ENCODE measurements at places on chromosomes 5 and 9.

DNA sequence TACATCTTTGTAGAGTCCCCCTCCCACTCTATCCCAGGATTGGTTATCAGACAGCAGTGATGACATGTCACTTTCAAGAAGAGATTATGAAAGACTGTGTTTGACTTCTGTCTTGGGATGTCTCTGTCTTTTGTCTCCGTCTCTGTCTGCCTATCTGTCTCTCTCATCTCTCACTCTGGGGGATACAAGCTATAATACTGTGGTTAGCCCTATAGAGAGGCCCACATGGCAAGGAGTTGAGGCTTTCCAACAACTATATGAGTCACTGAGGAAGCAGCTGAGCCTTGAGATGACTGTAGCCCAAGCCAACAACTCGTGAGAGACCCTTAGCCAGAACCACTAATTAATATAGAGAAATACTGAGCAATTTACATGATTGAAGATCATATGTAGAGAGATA, 284.8 kb downstream of the PDE4D start:
- DNase-seq: no peak

- DNase-seq: no peak
These were observed 843.3 kb upstream of the CDH10 start for GRCh38 chr5:25488119-25488518.

DNA sequence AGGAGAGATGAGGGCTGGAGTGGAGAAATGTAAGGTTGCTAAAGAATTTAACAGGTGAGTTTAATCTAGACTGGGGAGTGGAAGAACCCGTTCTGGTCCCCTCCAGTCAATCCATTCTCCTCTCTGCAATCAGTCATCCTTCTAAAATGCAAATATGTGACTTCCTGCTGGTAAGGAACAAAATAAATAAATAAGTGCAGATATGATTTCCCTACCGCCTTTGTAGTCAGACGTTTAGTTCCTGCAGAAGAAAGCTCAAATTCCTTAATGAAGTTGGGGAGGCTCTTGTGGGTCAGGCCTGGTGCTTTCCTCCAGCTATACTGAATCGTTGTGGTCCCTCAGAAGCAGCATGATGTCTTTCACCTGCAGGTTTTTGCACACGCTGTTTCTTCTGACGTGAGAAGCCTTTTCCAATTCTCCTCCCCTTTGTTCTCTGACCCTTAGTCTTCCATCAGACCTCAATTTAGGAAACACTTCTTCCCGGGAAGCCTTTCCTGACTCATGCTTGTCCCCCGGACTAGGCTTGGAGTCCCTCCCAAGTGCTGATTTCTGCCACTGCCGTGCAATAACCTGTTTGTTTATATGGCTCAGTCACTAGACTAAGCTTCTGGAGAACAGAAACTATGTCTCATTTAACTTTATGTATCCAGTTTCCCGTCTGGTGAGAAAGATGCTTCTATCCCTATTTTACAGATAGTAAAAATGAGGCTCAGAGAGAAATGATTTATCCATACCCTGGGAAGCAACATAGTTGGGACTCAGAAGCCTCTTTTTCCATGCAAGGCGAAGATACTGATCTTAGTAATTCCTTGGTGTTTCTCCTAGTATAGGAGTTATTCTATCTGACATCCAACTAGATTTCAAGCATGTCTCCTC, 1.3 kb downstream of the ATP6V1G1 start:
- no peak for DNase-seq

DNA sequence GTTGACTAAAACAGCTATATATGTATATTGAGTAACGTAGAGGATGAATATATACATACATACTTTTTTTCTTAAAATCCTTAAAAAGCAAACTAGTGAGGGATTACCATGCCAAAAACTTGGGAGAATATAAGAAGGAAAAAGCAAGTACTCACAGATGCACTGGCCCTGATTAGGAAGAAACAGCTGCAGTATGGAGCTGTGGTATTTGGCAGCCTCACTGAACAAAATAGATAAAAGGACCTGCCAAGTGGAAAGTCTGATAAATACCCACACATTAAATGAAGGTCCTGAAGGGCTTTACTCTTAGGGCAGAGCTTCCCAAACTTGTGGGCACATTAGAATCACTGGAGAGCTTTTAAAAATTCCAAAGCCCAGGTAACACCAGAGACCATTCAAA, 80.6 kb downstream of the FEM1C start:
- no peak for DNase-seq

GRCh38 chr9:100575006-100575405, 2.9 kb upstream of the CAVIN4 start:
- DNase-seq: no peak

DNA sequence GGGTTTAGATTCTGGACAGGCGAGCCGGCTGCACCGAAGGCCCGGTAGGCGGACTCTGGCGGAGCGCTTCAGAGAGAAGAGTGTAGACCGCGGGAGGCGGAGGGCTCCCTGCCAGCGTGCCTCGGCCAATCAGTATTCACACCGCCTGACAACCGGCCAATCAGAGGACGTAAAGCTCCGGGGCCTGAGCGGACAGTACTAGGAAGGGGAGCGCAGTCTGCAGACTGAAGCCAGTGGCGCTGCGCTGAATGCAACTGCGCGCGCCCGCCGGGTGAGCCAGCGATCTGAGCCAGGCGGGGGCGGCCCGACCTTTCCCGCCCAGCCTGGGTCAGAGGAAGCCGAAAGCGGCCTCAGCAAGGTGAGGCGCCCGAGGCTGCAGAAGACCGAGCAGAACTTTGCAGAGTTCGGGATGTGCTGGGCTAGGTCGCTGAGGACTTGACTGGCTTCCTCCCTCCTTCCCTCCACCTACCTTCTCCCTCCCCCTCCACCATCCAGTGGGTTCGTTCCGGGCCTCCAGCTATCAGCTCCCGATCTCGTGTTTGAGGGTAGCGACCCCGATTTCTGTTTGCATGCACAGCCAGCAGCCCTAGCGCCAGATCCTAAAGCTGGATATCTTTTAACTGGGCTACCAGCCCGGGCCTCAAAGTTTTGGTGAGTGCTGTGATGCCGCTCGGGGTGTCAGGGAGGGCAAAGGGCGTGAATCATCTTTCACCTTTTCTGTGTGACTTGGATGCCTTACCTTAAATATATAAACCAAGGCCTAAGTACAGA, at the start of gene DMRT2:
Gene DMRT2 (plus strand): TSS at position 233 of the 771 bp plus-strand sequence. CDS start 1,257 bp downstream, outside the sequence.
- peak; percentile 64 for DNase-seq

DNA sequence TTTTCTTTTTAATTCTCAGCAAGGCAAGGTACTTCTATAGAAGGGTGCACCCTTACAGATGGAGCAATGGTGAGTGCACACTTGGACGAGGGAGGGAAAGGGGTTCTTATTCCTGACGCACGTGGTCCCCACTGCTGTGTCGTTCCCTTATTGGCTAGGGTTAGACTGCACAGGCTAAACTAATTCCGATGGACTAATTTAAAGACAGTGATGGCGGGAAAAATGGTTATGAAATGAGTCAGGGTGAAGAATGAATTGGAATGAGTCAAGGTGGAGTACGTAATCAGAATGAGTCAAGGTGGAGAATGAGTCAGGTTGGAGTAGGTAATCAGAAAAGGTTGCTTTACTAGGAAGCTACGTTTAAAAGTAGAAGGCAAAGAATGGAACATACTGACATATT, 2.1 kb upstream of the HMGCS1 start:
- no peak for DNase-seq

GRCh38 chr5:105639068-105639467, 2031.7 kb downstream of the EFNA5 start:
- no peak for DNase-seq

DNA sequence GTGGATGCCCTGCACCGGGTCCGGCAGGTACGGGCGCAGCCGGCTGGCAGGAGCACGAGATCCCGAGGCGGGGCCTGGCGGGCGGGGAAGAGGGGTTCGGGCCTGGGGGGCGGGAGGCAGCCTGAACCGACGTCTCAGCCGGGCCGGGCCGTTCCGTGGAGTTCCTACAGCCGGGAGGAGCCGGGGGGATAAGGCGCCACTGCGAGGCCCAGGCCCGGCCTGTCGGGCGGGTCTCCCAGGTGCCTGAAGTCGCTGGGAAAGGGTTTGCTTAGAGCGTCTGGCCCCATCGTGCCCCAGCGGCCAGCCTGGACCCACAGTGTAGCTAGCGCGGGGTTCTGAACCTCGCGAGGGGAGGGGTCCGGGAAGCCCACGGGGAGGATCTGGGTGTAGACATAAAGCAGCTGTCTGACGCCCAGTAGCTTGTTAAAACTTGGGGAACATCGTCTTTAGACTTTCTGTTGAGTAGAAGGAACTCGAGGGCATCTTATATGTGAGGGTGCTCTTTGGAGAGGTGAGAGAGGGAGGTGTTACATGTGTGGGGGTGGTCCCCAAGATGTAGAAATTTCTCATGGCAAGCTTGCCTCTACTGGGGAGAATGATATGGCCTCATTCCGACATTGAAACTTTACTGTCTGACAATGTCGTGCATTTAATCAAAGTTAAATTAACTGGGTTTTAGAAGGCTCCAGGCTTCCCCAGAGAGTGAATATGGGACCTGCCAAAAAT, 524 bp downstream of the FUBP3 start:
- no peak for DNase-seq

All from GM10248 (cell line).